Mesenchymal stem cell (in vitro differentiated cells and primary cell): ENCODE measurements at places on chromosomes 3 and 15.

DNA sequence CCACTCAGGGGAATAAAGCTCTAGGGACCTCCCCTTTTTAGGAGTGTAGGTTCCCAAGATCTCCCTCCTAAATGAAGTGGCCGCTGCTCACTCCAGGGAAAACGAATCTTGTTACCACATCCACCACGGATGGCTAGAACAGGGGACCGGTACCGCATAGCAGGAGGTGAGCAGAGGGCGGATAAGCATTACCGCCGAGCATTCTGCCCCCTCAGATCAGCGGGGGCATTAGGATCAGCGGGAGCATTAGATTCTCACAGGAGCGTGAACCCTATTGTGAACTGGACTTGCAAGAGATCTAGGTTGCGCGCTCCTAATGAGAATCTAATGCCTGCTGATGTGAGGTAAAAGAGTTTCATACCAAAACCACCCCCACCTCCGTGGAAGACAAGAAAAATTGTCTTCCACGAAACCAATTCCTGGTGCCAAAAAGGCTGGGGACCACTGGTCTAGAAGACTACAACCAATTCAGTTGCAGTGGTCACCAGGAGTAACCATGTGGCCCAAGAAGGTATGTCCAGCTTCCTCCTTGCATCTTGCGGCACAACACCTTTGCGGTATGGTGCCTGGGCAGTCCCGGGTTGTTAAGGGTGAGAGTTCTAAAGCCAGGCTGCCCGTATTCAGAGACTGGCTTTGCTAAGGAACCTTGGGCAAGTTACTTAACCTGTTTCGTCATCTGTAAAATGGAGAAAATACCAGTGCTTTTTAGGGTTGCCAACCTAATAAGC, 1.1 kb upstream of the SS18L2 start:
- no peak for DNase-seq

- DNase-seq = no peak
These were observed 98.3 kb upstream of the VGLL3 start for GRCh38 chr3:87088993-87089841.

DNA sequence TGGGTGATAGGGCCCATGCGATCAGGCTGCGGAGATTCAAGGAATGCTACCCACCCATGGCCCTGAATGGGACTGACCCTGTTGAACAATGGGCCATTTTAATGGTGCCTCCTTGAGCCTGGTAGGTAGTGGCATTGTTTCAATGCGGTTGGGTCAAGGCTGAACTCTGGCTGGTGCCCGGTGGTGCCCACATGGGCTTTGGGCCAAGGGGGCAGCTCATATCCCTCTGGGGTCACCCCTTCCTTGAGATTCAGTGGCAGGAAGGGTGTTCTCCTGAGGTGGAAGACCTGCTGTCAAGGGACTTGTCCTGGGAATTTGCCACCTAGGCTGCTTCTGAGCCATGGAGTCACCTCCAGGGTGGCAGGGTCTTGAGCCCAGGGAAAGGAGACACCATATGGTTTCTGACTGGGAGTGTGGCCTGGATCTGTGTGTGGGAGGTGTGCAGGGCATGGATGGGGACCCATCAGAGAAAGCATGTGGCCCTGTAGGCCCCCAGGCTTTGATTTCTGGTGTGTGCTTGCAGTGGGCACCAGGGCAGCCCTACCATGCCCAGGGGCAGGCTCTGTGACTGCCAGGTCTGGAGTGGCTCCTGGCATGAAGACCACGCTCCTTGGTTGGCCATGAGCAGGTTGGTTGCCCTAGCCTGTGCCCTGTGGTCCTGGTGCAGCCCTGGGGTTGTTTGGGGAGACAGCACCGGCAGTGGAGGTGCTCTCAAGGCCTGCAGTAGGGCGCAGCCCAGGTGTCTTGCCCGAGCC, 199.9 kb downstream of the UBE3A start:
- no peak for DNase-seq

GRCh38 chr15:29568840-29569532, 253.3 kb downstream of the TJP1 start:
- no peak for DNase-seq

GRCh38 chr3:197961582-197961945, 1.5 kb downstream of the LMLN start:
- DNase-seq = no peak

GRCh38 chr15:60590935-60591495, 112.1 kb upstream of the ICE2 start:
- DNase-seq = peak; percentile 54

DNA sequence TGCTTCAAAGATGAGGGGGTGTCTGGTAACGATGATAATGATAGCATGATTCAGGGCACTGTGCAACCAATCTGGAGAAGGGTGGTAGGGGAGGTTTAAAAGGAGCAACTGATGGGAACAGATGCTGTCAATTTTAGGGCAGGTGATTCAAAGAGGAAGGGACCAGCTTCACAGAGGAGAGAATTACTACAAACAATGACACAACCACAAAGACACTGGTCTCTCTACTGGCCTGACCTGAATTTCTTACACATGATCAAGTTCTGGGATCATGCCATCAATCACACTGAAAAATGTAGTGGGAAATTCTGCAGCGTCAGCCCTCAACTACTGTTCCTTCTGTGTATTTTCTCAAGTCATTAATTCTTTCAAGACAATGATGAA, 2.6 kb upstream of the CDV3 start:
- DNase-seq = peak; percentile 40
